MCF 10A (cell line): ENCODE measurements at places on chromosomes 2 and 18. TPM values are rescaled to one million over a fixed set of nuclear protein-coding genes. Genes with fewer than 3 reads are reported as not detected.

CXCR1 gene
- 0.12 TPM in 1 of 2 replicates, not detected in the other for total RNA-seq

MAP3K2 gene
- 62.9 and 65.6 TPM in 2 replicates for total RNA-seq

FEV gene
- not detected in 2 replicates for total RNA-seq

CCDC121 gene
- 0.61 and 2.3 TPM in 2 replicates for total RNA-seq

DIS3L2 gene
- 32.6 and 47.4 TPM in 2 replicates for total RNA-seq

CXCR4 gene
- total RNA-seq: 0.54 and 1.1 TPM in 2 replicates

CLASP1 gene
- total RNA-seq: 76.5 and 81.9 TPM in 2 replicates

DLX1 gene
- total RNA-seq: 0.77 and 0.81 TPM in 2 replicates

EDAR gene
- 0.14 and 0.37 TPM in 2 replicates for total RNA-seq

ATP8B1 gene
- 1.4 and 1.8 TPM in 2 replicates for total RNA-seq

FAM237A gene
- not detected in 2 replicates for total RNA-seq

CGREF1 gene
- total RNA-seq: 10.9 and 12.9 TPM in 2 replicates

KCNJ13 gene
- total RNA-seq: not detected in 2 replicates

DIPK1C gene
- total RNA-seq: not detected in 2 replicates

CTAGE1 gene
- total RNA-seq: not detected in 2 replicates

SPAST gene
- 20.4 and 23.8 TPM in 2 replicates for total RNA-seq

GCA gene
- total RNA-seq: 0.77 and 1.9 TPM in 2 replicates

TTC27 gene
- total RNA-seq: 21.1 and 29.1 TPM in 2 replicates

KIF5C gene
- 0.10 and 0.21 TPM in 2 replicates for total RNA-seq

CYRIA gene
- 0.35 and 1.2 TPM in 2 replicates for total RNA-seq

CCDC68 gene
- 3.3 TPM in 2 replicates for total RNA-seq

SLC9A4 gene
- 0.07 TPM in 1 of 2 replicates, not detected in the other for total RNA-seq

FMNL2 gene
- 72.9 and 76.5 TPM in 2 replicates for total RNA-seq

GALR1 gene
- total RNA-seq: not detected in 2 replicates

RNF125 gene
- total RNA-seq: 3.5 and 6.2 TPM in 2 replicates

GALNT14 gene
- 4.6 and 6.8 TPM in 2 replicates for total RNA-seq

LAMA3 gene
- total RNA-seq: 269 and 371 TPM in 2 replicates

MYO3B gene
- not detected in 2 replicates for total RNA-seq

GDF7 gene
- total RNA-seq: not detected in 2 replicates

DYSF gene
- total RNA-seq: 2.0 and 2.1 TPM in 2 replicates

EFR3B gene
- 0.09 and 0.10 TPM in 2 replicates for total RNA-seq

ZSWIM2 gene
- not detected in 2 replicates for total RNA-seq

SERPINB12 gene
- not detected in 2 replicates for total RNA-seq

KLHL41 gene
- total RNA-seq: 0.34 and 0.35 TPM in 2 replicates

GAD1 gene
- 1.6 and 2.5 TPM in 2 replicates for total RNA-seq

NCOA1 gene
- total RNA-seq: 15.4 and 15.8 TPM in 2 replicates

CRYGA gene
- not detected in 2 replicates for total RNA-seq

SLC35F5 gene
- 52.7 and 64.9 TPM in 2 replicates for total RNA-seq

DAW1 gene
- total RNA-seq: 0.64 and 1.1 TPM in 2 replicates

PRKAG3 gene
- total RNA-seq: not detected in 2 replicates

ANKRD44 gene
- 4.4 and 6.9 TPM in 2 replicates for total RNA-seq

CCDC148 gene
- 0.51 and 0.96 TPM in 2 replicates for total RNA-seq

SLC38A11 gene
- not detected in 2 replicates for total RNA-seq

PDE11A gene
- not detected in 2 replicates for total RNA-seq

NXPH2 gene
- total RNA-seq: not detected in 2 replicates

ALPI gene
- not detected in 2 replicates for total RNA-seq

CDC42EP3 gene
- total RNA-seq: 55.4 and 61.3 TPM in 2 replicates

CPLX4 gene
- not detected in 2 replicates for total RNA-seq

ADCYAP1 gene
- not detected in 2 replicates for total RNA-seq

GPR155 gene
- 1.9 and 3.3 TPM in 2 replicates for total RNA-seq

ITPRIPL1 gene
- total RNA-seq: not detected in 2 replicates

MBP gene
- total RNA-seq: 31.6 and 31.7 TPM in 2 replicates

CTNNA2 gene
- not detected in 2 replicates for total RNA-seq

AMER3 gene
- not detected in 2 replicates for total RNA-seq

TTR gene
- not detected in 2 replicates for total RNA-seq

HSPE1 gene
- 80.0 and 95.2 TPM in 2 replicates for total RNA-seq

HOXD13 gene
- total RNA-seq: not detected in 2 replicates

GRB14 gene
- total RNA-seq: 1.5 and 2.0 TPM in 2 replicates

MAL gene
- total RNA-seq: not detected in 2 replicates
